Sigmoid colon (tissue), 7 donors: ENCODE measurements at places on chromosomes 1 and 21.

DNA sequence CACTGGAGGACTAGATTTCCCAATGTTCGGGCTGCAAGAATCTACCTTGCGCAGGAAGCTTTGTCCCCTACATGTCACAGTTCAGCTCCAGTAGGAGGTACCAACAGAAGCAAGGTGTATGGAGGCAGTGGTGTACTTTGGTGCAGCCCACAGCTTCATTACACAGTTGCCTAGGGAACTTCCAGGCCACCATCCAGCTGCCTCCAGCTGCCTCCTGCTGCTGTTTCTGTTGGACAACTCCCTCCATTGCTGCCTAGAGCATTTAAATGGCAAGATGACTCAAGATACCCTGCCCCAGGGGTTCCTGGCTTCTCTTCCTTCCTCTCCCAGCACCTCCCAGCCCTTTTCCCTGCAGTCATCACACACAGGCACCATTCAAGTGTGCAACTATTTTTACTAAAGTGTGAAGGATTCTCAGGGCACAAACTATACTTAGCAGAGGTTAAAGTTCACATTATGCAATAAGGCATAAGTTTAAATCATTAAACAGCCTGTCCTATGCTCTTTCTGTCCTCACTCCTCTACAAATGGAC, 39.0 kb upstream of the ATP1A1 start:
- DNase-seq = no peak

DNA sequence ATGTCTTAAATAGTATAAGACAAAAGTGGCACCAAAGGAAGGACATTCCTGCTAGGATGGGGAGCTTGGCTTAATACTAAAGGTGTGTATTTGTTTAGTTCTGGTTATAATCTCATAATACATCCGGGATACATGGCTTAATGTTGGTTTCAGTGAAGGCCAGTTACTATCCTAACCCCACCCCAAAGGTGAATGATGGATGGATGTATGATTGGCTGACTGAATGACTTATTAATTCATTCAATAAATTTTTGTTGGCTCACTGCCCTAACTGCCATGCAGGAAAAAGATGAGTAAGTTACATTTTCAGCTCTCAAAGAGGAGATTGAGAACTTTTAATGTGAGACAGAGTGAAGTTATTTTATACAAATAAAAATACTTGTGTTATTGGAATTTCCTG, 52.2 kb downstream of the PHACTR4 start:
- DNase-seq = no peak

DNA sequence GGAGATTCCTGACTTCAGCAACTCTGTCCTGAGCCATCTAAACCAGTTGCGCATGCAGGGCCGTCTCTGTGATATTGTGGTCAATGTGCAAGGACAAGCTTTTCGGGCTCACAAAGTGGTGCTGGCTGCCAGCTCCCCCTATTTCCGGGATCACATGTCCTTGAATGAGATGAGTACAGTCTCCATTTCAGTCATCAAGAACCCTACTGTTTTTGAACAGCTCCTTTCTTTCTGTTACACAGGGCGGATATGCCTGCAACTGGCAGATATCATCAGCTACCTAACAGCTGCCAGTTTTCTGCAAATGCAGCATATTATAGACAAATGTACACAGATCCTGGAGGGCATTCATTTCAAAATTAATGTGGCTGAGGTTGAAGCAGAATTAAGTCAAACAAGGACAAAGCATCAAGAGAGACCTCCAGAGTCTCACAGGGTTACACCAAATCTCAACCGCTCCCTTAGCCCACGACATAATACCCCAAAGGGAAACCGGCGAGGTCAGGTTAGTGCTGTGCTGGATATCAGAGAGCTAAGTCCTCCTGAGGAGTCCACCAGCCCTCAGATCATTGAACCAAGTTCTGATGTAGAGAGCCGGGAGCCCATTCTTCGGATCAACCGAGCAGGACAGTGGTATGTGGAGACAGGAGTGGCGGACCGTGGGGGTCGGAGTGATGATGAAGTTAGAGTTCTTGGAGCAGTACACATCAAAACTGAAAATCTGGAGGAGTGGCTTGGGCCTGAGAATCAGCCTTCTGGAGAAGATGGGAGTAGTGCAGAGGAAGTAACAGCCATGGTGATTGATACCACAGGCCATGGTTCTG, 2.3 kb downstream of the ZBTB37 start:
- no peak for DNase-seq

DNA sequence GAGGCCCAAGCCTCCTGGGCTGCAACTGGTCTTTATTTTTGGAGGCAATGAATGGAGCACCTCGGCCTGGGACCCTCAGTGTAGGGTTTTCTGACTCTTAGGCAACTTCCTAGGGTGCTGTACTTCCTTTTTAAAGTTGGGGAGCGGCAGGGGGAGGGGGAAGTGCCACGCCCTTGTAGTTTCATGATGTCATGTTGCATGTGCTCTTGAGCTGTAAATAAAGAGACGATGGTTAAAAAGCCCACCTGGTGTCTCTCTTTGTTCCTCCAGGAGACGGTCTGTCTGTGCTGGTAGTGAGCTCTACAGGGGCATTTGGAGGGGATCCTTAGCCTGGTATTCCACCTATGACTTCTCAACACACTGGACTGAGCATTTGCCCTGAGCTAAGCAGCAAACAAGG, 10.3 kb upstream of the AGTRAP start:
- no peak for DNase-seq

DNA sequence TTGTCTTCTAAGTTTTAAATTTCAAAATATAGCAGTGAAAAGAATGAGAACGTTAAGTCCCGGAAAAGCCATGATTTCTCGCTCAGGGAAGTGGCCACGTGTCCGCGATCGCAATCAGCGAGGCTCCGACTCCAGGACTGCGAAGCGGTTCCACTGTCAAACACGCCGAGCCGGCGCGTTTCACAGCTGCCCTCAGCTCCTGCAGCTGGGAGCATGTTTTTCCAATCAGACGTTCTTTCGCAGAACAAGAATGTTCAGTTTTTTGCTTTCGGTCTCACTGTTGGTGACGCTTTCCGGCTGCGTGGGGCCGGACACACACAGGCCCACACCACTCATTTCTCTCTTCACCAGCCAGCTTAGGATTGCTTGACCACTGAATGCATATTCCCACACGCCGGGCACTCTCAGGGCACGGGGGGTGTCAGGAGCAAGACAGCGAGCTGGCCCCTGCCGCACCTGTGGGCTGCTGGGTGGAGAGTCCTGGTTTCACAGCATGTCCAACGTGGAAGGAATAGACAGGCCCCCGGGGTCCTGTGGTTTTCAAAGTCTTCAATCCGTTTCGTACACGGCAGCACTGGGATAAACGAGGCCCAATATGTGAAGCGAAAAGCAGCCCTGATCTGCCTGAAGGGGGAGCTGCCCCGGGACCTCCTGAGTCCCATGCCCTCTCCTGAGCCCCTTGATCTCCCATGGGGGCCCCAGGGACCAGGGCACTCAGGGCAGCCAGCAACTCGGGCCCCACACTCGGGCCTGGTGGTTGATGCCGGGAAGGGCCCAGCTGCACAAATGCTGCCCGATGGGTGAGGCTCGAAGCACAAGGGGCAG, 47.3 kb upstream of the COL18A1 start:
- peak; percentile 91 for DNase-seq

DNA sequence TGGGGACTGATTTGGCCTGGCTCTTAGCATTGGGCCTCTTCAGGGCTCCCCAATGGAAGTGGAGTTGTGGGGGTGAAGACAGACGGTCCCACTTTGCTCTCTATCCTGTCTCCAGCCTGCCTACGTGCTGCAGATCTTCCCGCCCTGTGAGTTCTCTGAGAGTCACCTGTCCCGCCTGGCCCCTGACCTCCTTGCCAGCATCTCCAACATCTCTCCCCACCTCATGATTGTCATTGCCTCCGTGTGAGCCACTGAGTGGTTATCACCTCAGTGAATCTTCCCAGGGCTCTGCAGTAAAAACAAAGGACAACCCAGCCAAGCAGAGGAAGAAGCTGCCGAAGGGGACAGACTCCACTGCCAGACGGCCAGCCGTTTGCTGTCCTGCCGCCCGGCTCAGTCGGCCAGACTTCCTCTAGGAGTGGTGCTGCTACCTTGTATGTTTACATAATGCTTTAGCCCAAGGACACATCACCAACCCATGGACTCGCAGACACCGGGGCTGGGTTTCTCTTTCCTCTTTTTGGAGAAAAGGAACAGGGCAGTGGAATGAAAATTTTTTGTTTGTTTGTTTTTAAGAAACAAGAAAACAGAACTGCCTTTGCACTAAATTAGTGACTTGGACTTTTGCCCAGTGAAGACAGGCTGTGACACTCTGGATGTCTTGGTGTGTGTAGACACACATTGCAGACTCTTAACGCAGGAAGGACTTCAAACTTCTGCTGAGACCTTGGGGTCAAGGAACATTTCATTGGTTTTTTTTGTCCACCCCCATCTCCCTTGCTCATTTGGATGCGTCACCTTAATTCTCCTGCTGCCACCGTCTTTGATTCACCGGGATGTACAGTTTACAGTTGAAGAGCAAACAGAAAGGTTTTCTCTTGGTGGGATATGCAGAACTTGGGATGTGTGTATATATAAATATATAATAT, 36.5 kb downstream of the ZBTB17 start:
- peak; percentile 81 for DNase-seq

- no peak for DNase-seq
These were observed 43.0 kb downstream of the NPHP4 start for GRCh38 chr1:5949085-5949760.

DNA sequence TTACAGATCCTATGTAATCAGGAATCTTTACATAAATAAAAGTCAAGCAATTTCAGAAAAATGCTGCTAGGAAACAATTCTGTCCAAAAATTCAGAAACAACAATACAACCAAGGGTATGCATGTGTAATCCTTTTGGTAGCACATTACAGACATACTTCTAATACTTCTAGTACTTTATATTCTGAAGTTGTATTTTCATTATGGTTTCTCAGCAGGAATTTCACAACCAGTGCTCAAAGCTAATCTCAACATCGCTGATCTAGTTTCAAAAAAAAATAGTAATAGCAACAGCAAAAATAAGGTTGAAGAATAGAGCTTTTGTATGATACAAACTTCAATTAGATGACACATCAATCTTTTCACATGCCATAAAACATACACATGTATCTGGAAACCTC, 545.2 kb downstream of the LTN1 start:
- DNase-seq = no peak

DNA sequence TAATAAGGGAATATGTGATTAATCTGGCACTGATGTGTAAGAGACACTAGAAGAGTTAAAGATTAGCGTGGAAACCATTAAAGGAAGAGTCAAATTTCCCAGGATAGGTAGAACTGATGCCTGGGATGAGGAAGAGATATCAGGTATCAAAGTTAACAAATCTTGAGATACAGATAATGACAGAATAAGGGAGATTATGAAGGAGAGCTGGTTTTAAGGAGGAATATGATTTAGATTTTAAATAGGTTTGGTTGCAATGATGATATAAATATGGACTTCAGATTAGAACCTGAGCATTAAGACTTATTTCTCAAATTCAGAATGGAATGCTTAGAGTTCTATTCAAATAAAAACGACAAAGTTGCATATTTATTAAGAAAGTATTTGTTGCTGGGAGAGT, 26.2 kb downstream of the MAGI3 start:
- no peak for DNase-seq

DNA sequence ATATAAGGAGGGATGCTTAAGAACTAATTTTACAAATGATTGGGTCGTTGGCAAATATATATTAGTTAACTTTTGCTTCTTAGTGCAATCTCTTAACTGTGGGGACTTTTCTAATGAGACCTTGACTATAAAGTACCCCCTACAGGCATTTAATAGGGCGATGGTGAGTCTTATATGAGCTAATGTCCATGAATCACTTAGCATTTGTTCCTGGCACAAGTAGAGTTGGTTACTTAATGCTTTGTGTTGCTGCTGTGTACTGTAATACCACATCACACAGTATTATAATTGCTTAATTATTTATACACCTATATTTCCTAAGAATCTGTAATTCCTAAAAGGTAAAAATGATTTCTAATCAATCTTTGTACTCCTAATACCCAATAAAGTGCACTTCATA, 25.3 kb upstream of the TMCO1 start:
- no peak for DNase-seq

DNA sequence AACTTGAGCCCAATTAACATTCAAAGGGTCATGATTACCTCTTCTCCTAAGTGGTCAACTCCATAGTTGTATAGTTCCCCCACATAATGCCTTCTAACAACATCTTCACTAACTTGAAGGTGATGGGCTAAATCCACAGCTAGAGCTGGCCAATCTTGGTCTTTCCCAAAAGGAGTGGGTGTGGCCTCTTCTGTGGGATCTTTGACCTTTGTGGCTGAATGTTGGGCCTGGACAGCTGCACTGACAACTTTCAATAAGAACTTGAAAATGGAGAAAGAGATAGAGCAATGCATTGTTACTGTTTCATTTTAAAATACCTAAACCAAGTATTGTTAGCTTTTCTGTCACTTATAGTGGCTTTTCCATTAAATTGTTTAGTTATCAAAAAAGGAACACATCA, 59.2 kb downstream of the IARS2 start:
- DNase-seq = no peak
